Activated CD4-positive, alpha-beta T cell treated with anti-CD3 and anti-CD28 coated beads, Interleukin-2, amount 10 ng/mL, durations not matched to agents 7 days and 5 days (primary cell): ENCODE measurements at places on chromosomes 2 and 18.

DNA sequence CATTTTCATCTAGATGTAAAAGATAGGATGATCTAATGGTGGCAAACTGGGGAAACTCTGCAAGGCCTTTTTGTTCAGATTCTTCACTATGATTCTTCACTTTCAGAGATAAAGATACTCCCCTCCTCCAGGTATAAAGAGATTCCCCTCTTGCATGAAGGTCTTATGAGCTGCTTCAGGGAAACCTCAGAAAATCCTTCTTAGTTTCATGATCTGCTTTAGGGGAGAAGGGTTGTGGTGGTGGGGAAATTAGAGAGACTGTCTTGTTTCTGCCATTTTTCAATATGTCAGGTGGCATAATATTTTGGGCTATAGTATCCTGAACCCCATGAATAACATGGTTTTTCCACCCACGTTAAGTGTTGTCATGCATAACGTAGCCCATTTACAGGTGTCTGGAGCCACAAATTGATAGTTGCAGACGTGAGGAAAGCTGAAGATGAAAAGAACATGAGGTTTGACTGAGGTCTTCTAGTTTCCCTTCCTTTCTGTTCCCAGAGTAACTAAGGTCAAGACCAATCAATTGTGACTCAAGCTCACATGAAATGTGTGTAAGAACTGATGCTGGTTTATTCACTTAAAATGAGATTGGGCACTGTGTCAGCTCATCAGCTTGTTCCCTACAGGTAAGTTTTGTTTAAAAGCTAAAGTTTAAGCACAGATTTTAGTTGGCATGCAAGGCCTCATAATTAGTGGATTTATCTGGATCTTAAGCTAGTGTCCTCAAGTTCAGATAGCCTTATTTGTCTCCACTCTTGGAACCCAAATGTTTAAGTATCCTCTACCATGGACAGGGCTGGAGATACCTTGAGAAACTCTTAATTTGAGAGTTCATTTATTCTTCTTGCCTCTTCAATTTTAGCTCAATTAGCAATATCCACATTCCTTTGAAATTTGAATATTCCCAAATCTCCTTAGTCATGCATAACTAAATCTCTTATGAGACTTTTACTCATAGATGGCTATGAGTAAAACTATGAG is 304.5 kb upstream of the FANCL start:
- DNase-seq, result no peak

GRCh38 chr2:29055601-29056000 is 18.7 kb downstream of the PCARE start:
- DNase-seq, result no peak

DNA sequence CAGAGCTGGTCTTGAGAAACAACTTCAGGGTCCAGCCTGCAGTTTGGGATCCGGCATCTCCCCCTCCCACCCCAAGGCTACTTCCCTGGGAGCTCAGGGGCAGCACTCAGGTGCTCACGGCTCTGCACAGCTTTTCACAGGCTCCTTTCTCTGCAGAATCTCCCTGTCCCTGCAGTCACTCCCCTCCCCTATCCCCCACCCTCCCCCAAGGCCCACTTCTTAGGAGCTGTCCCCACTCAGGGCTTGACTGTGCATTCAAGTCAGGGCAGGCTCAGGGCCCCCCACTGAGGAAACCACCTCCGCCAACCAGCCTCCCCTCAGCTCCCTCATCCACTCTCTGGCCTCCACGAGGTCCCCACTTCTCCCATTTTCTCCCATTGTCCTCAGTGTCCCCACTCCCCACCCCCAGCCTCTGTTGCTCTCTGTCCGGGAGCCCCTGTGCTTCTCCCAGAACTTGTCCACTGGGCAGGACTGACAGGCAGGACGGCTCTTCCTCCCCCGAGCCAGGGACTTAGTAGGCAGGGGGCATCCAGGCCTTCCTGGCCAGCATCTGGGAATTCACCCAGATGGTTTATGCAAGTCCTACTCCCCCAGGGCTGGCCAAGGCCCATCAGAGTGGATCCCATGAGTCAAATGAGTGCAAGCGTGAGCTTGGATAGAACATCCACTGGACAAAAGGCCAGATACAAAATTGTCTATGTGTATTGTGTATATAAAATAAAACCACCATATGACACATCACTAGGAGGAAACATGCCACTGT is 7.6 kb downstream of the NMUR1 start:
- no peak for DNase-seq

- no peak for DNase-seq
These were observed 338.3 kb downstream of the ALK start for GRCh38 chr2:29583104-29583503.

GRCh38 chr2:222732489-222733178 is 61.2 kb downstream of the MOGAT1 start:
- DNase-seq, result no peak

DNA sequence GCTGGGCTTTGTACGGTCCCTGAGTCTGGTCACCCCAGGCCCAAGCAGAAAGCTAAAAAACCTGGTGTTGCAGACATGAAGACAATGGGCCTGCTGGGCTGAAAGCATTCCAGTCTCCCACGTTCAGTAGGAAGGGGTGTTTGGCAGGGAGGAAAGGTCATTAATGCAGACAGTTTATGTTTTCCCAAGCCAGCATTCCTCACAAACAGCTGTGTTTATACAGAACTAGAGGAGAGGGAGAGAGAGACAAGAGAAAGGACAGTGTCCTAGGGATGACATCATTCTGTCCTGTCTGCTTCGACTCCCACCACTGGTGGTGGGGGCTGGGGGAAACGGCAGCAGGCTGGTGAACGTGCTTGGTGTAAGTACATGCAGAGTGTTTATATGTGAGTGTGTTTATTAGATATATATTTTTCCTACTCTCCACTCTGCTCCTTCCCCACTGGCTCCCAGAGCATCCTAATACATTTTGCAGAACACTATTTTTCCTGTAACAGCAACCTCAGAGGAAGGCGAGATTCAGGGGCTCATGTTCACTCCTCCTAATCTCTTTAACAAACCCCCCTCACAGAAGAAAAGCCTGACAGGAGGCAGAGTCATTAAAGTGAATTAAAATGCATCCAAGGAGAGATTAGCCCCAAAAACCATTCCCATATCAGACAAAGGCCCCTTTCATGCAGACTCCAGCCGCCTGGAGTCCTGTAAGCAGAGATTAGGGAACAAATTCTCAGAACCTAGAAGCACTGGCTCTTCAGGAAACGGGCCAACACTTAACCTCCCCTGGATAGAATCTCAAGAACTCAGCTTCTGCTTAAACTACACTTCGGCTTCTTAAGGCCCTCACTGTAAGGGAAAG is 380.4 kb downstream of the TNS1 start:
- no peak for DNase-seq

- DNase-seq, result peak; percentile 66
These were observed 72.8 kb upstream of the TAF1B start for GRCh38 chr2:9770308-9771100.

DNA sequence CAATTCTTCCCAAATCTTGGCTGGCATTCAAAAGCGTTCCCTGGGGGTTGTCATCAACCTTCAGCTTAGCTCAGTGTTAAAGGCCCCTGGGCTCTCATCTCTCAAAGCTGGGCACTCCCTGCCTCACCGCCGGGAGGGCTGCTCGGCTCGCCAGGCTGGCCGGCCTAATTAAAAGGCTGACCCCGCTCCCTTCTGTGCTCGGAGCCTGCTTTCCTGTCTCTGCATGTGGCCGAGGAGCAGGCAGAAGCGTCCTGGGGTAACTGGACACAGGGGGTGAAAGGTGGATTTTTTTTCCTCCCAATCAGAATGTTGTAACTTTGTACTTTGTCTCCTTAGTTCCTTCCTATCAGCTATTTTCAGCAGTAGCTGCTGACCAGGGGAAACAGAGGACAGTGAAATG is 231.1 kb downstream of the GBX2 start:
- no peak for DNase-seq

DNA sequence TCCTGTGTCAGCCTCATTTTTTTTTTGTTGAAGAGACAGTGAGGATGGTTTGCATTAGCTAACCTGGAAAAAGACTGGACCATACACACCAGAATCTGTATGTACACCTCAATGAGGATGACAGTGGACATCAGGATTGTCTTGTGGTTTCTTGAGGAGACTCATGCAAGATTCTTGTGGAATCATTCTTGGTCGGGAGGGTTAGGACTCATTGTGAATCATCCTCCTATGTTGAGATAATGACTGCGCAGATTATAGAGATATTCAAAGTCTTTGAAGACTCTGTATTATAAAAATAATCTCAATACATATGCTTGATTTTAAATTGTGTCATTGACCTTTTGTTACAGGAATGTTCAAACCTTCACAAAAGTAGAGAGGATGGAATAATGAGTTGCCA is 49.1 kb upstream of the DOCK10 start:
- DNase-seq, result no peak
